ENCODE measurements at places on chromosomes 3 and 15.

DNA sequence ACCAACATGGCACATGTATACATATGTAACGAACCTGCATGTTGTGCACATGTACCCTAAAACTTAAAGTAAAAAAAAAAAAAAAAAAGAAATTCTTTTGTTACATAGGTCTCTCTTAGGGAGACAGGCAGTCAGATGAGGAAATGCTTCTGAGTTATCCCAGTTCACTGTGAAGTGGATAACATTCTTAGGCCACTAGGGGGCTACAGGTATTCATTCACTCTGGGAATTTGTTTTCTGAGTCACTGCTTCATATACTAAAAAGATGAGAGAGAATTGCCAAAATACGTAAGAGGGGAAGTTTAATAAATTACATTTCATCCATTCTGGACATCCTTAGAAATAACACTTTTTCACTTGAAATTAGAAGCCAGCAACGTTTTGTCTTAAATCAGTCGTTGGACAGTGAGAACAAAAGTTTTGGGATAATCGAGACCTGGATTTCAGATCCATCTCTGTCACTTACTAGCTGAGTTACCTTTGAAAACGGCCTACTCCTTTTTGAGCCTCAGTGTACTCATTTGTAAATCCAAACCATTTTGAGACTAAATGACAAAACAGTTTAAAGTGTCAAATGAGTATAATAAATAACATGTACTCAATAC lies 738.4 kb upstream of the ALCAM start:
- no peak for DNase-seq

GRCh38 chr3:149077628-149078027 lies 8.7 kb downstream of the HLTF start:
- DNase-seq = peak; percentile 41

- no peak for DNase-seq
Observed at GRCh38 chr3:187243933-187244524, 46.7 kb downstream of the RTP1 start.

- DNase-seq = no peak
Observed at GRCh38 chr15:64993290-64993689, 3.6 kb upstream of the SPG21 start.

DNA sequence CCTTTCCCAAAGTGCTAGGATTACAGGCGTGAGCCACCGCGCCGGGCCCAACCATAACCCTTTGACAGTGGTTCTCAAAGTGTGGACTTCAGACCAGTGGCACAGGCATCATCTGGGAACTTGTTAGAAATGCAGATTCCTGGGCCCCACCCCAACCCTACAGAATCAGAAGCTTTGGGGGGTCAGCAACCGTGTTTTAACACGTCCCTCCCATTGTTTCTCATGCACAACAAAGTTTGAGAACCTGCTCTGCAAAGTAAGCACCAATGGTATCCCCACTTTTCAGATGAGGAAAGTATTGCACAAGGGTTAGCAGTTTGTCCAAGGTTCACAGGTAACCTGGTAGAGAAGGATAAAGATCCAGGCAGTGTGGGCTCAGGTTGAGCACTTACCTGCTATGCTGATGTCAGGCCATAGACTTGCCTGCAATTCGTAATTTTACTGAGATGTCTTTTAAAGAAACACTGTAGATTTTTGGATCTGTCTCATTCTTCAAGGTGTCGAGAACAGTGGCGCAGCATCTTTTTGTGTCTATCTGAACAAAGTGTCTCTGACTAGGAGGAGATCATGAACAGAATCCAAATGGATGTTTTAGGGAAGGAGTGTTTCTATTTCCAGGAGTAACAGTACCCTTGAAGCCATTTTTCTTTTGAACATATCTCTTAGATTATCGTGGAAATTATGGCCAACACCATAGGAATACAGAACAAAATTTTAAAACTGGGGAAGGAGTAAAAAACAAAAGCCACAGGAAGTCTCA lies 2.5 kb downstream of the GXYLT2 start:
- DNase-seq = no peak

GRCh38 chr3:10371167-10371566 lies 50.3 kb upstream of the SEC13 start:
- DNase-seq = no peak

DNA sequence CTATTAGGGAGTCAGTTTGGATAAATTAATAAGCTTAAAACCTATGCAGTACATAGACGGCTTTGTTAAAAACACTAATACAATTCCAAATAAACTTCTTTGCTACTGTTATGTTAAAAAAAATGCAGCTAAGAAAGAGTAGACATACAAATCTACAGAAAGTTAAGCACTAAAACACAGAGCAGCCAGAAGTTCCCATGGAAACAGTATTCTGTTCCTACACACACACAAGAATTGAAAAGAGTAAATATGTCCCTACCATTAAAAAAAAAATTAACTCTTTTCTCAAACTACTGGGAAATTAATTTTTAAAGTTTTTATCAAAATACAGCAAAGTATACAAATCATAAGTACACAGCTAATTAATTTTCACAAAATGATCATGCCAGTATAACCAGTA lies 71.6 kb downstream of the CLASP2 start:
- no peak for DNase-seq

DNA sequence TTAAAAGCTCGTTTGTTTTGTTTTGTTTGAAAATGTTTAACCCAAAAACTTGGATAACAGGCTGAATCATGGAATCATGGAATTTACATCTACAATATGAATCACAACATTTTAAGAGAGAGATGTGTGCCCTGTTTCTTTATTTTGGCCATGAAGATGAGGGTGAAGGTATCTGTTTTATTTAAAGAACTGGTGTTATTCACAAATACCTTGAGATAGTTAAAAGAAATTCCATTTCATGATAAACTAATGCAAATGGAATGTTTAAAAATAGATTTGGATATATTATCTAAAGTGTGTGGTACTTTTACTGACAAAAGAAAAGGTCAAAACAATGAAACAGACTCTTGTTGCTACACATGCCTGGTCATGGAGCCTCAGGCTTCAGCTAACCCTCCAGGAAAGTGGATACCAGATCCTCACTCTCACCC lies 486.0 kb upstream of the CFAP20DC start:
- no peak for DNase-seq

GRCh38 chr3:172129850-172130716 lies 90.7 kb downstream of the FNDC3B start:
- peak; percentile 98 for DNase-seq

DNA sequence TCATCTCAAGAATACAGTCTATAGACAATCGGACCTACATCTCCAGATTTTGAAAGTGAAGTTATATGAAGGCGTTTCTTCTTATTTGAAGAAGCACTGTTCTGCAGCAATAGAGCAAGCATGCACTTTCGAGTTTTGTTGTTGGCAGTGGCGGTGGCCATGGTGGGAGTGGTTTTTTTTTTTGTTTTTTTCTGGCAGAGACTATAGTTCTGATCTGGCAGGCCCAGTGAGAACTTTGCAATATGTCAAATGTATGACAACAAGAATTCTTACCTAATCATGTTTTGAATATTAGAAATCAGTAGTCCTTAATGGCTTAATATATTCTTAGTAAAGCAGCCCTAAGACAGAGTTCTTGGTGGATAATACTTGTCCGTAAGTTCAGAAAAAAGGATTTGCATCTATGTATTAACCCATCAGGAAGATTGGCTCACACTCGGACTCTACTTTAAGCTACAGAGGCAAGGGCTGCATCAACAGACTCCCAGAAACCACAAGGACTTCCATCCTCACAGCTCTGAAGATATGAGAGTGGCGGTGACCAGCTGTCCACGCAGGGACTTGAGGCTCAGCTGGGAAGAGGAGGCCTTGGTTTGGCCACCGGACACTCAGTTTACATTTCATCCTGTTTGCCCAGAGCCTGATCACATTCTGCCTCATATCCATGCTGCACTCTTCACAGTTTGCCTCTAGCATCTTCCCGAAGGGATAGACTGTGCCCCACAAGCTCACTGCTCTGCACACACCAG lies 124.1 kb upstream of the THBS1 start:
- no peak for DNase-seq

- no peak for DNase-seq
Observed at GRCh38 chr15:92315595-92316211, 78.0 kb upstream of the ST8SIA2 start.

GRCh38 chr3:154227531-154227930 lies 96.8 kb downstream of the DHX36 start:
- DNase-seq = no peak

- DNase-seq = no peak
Observed at GRCh38 chr15:49741712-49742111, 120.9 kb downstream of the DTWD1 start.

DNA sequence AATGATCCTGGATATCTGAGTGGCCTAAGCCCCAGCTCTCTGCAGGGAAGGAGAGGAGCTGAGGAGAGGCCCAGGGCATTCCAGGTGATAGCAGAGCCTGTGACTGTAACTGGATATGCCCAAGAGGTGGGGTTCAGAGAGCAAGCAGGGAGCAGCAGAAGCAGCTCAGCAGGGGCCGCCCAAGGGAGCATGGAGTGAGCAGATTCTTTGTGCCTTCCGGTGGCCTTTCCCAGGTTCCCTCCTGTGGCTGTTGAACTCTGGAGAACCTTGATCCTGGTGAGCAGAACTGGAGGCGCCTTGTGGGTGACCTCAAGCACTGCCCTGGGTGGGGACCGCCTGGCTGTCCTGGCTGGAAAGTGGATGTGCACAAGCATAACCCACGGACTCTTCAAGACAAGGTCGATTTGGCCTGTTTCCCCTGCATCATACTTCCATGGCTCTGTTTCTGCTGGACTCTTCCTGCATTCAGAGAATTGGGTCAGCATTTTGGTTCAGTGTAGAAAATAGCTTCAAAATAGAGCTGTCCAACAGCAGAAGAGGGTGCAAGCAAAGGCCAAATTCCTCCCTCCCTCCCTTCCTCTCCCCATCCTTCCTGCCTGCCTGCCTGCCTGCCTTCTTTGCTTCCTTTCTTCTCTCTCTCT lies 76.1 kb downstream of the ARNT2 start:
- DNase-seq = no peak

DNA sequence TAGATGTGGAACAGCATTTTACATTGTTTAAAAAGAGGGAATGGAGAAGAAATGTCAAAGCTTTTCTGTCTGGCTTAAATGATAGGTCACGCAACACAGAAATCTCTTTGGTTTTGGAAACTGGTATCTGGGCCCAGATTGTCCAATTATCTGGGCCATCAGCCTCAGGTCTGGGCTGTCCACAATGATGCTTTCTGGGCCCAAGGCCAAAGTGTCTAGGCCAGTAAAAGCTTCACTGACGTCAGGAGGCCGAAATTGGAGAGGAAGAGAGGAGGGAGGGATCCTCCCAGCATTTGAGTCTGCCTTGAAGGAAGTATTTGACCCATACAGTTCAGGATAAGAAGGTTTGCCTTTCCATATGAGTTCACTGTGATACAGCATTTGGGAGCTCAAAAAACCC lies 60.7 kb upstream of the ALDH1A3 start:
- no peak for DNase-seq
